ENCODE measurements at places on chromosomes 1 and 21.

GRCh38 chr1:96207936-96208335 is 513.6 kb upstream of the PTBP2 start:
- DNase-seq = no peak

DNA sequence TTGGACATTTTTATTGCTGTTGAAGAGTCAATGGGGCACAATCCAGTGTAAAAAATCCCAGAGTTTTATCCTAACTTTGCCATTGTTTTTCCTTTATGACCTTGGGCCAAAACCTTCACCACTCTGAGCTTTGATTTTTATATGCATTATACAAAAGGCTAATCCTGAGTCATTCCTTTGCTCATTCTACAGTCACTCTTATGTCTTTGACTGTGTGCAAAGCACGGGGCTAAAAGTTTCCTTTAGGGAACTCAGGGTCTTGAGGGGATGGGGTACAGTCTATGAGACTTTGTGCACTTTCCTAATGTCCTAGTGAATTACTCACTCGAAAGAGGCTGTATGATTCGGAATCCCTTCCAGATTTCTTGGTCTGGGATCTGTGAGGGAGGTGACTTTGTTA is 543.2 kb upstream of the CAMK1G start:
- no peak for DNase-seq

DNA sequence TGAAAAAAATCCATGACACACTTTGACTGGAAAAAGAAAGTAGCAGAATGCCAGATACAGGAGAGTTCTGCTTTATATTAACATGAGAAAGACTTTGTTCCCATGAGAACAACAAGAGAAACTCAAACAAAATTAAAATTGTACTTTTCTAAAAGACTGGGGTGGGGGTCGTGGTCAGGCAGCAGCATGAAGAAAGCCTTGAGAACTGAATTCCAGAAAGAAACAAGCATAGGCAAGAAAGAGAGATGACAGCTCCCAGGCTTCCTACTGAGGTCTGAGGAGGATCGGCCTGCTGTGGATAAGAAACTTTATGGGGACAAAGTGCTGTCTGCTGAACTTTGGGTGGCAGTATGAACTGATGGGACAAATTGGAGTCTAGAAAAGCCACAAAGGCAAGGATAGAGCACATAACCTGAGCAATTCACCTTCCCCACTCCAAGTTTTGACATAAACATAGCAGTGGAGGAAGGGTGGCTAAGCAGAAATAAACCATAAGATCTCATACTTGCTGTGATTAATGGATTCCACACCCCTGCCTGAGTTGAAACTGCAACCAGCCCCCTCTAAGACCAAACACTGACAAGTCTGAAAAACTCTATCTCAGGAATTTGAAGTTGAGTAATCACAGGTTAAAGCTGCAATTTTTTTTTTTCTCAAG is 43.7 kb downstream of the COL6A1 start:
- DNase-seq = no peak

DNA sequence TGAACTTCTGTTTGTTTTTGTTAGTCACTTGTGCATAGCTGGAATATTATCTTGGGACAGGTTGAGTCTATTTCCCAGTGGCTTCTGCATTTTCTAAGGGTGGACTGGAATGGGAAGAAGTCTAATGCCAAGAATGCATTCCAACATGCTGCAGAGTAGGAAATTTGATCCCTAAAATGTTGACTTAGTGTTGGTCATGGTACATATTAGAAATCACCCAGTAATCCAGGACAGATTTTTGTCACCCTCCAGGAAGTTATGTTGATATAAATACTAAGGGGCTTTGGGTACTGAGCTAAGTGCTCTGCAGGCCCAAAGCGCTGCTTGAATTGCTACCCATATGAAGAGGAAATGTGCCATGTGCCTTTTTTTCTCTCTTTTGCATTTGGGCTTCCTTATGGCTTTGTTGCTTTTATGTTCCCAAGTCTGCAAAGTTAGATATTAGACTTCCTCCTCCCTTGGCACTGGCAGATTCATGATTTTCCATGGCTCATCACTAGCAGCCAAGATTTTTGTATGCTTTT is 10.0 kb downstream of the ARID1A start:
- DNase-seq = no peak

- DNase-seq = no peak
Observed at GRCh38 chr1:90854397-90854924, 137.4 kb upstream of the BARHL2 start.

DNA sequence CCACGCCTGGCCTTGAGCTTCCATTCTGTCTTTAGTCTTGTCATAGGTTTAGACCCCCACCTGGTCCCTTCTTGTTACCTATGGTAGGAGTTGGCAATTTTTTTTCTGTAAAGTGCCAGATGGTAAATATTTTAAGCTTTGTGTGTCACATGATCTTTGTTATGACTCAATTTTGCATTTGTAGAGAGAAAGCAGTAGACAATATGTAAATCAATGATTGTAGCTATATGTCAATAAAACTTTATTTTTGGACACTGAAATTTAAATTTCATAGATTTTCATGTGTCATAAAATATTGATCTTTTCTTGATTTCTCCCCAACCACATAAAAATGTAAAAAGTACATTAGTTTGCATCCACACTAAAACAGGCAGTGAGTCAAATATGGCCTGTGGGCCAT is 8.0 kb downstream of the MKNK1 start:
- DNase-seq = no peak

DNA sequence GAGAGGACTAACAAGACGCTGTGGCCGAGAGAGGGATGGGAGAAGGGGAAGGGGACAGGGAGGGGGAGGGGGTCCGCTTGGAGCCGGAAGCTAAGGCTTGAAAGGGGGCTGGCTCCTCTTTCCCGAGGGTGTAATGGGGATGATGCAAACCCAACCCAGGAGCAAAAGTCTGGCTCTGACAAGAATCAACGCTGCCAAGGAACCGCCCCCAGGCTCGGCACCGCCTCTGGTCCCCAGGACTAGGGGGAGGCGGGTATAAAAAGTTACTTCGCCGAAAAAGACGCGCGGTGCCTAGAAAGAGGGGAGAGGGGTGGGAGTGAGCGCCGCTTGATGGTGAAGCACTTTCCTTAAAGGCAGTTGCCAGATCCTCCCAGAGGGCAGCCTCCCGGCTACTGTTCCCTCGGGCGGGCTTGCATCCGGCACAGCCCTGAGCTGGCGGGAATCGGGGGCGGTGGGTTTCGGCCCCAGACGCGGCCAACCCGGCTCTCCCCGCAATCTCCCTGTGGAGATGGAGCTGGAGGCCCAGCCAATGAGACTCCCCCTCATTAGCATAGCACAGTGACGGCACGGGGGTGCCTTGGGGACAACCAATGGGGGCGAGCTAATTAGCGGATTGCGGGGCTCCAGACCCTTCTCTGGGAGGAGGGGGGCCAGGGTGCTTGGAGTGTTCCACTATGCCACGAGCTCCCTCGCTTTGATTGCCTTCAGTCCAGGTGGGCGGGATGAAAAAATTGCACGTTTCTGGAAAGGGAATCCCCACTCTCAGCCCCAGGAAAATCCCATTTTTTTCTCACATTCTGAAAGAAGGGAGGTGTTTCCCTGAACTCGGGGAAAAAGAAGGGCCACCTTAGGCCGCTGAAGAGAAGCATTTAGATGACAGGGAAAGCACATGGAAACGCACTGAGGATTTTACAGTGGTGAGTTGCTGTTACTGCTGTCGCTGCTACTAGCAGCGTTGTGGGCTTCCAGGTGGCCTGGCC is at the start of gene KCNT2:
TSS of gene KCNT2 (minus strand) at position 51 of the 980 bp plus-strand sequence. CDS start 131 bp downstream, outside the sequence.
- peak; percentile 36 for DNase-seq

- no peak for DNase-seq
Observed at GRCh38 chr1:33043267-33044092, 6.8 kb upstream of the AK2 start.

DNA sequence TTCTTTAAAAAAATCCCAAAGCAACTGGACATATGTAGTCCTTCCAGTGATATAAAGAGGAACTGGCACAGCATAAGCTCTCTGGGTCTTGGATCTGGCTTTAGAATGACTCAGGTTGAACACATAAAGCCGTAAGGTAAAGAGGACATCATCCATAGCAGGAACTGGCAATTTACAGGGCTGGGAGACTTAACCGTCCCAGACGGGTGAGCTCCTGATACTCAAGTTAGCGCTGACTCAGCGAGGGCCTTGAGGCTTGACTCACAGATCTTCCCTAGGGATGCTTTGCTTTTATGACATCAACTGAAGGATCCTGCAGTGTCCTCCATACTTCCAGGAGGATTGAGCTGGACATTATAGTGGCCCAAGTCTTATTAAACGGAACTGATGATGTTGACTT is 154.1 kb downstream of the CLIC6 start:
- DNase-seq = no peak

- no peak for DNase-seq
Observed at GRCh38 chr1:100708476-100709062, 11.0 kb upstream of the VCAM1 start.

DNA sequence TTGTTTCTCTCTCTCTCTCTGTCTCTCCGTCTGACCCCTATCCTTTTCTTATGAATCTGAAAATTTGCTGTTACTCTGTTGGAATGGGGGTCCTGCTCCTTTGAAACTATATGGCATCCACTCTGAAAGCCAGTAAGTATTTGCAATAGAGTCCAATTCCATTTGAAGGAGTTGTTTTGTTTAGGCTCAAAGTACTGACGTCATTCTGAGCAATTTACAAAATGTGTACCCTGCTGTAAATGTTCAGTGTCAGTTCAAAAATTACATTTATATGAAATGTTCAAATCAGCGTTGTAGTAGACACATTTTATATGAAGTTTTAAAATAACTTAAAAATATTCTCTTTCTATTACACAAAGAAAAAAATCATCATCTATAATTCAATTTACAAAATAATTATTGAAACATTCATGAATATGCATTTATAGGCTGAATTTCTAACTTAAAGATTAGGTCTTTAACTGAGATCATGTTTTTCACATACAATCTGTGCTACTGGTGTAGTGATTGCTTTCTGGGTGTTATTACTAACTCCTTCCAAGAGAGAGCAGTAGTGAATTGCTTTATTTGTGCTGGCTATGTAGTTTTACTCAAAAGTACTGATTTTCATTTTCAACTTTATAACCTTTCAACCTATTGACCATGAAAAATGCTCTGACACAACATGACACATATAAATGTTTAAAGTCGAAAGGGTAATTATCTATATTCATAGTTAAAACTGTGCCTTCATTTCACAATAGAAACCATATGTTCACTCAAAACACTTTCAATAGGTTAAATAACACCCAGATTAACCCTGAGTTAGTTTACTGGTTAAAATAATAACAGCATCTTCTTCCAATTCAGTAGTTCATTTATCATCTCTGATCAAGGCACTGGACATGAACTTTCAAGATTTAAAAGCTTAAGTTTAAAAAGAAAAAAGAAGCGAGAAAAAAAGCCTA is 253.1 kb upstream of the ADGRL4 start:
- no peak for DNase-seq

- no peak for DNase-seq
Observed at GRCh38 chr1:20138346-20138745, 777 bp upstream of the PLA2G2F start.

DNA sequence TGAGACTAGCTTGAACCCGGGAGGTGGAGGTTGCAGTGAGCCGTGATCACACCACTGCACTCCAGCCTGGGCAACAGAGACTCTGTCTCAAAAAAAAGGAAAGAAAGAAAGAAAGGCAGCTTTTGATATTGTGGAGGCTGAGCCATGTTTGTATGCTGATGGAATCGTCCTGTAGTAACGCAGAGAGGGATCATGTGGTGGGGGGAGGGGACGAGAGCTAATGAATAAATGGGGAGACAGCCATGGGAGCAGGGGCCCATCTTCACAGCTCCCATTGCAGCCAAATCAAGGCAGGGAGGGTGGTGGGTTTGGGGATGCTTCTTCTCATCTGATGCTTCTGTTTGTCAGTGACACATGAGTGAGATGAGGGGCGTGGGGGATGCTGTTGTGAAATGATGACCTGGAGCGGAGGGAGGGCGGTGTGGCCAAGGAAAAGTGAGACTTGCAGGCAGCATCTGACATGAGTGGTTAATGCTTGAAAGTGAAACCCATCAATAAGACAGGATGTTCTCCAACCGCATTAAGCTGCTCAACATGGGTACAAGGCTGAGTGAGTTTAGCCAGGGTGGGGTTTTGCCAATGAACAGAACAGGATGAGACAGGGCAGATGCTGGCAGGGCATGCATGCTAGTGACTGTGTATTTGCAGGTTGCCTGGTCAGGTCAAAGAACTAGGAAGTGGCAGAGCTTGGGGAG is 16.7 kb downstream of the SPATA21 start:
- DNase-seq = no peak

DNA sequence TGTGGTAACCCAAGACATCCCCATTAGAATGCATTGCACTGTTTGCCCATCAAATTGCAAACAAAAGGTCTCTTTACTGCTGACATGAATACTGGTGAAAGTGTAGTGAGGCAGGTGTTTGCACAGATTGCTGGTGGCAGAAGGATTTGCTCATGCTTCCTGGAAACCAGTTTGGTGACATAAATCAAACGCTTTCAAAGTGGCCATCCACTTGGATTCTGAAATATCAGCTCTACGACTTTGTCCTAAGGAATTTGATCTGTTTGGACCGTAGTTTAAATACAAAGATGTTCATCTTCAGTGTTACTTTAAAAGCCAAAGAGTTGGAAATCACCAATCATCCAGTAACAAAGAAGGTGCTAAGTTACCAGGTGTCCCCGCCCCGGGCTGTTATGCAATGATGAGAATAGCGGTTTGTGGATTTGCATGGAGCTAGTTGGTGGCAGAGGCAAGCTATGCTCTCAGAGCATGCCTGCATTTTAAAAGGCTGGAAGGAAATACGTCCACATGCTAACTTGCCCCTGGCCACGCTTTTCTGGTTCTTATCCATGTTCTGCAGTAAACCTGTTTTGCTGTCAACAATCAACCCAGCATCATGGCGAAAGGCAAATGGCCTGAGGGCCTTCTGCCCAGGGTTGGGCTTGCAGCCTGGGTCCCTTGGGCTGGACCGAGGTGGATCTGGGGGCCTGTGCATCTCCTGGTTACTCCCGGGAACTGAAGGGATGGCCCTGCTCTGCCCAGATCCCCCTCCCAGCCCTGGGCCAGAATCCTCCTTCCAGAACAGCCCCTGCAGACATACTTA is 49.2 kb downstream of the UMODL1 start:
- no peak for DNase-seq

GRCh38 chr1:54488779-54489626 is 59.0 kb upstream of the ACOT11 start:
- peak; percentile 92 for DNase-seq

GRCh38 chr1:164611754-164612642 is 53.0 kb downstream of the PBX1 start:
- no peak for DNase-seq

- DNase-seq = no peak
Observed at GRCh38 chr21:40242586-40243265, 375.5 kb downstream of the PCP4 start.

- no peak for DNase-seq
Observed at GRCh38 chr1:202589190-202589930, 120.9 kb downstream of the SYT2 start.

GRCh38 chr1:47830641-47831333 is 166.4 kb downstream of the TRABD2B start:
- no peak for DNase-seq
